ENCODE measurements at places on chromosomes 12 and 14.

DNA sequence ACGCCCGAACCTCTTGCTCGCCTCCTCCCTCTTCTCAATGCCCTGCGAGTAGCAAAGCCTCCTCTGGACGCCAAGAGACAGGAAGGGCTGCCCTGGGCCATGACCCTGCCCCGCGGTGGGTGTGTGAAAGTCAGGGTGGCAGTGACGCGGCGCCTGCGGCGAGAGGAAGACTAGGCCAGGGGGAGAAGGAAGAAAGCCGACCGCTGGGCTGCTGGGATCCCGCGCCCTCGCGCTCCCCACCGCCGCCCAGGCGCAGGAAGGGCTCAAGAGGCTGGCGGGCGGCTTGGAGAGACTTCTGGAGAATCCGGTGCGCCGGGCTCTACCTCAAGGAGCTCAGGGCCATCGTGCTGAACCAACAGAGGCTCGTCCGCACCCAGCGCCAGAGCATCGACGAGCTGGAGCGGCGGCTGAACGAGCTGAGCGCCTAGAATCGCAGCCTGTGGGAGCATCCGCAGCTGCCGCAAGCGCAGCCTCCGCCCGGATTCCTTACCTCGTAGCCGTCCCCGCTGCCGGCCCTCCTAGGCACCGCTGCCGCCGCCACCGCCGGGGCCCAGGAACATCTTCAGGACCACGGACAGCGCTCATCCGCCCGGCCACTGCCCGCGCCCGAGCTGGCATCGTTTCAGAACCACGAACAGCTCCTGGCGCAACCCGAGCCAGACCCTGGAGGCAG lies 105.0 kb upstream of the PRB2 start:
- no peak for DNase-seq

DNA sequence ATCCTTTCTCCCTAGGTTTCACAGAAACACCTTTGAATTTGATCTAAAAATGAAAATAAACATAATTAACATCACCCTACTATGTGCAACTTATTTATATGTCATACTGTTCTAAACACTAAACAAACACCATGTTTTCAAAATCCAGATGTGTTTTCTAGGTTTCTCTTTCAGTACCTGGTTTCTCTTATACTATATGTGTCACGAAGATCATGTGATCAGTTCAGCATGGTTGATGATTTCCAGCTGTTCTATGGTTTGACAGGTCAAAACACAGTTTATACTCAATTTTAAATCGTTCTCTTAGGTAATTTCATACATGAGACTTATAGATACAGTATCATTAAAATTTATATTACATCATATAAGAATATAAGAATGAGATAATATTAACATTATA lies 373.1 kb downstream of the SOX5 start:
- no peak for DNase-seq

DNA sequence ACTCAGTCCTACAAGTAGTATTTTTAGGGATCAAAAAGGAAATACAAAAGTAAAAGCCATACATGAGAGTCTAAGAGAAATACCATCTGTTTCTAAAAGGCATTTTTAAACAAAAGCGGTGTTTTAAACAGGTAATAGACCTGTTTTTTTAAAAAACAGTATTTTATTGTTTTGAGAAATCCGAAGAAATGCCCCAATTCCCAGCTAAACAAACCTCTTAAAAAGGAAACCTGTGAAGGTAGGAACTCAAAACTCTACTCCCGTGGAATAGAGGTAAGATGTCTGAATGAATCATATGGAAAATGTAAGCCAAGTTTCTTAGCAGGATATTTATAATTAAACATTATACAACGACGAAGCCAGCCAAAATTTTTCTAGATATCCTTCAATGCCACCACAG lies 2.0 kb downstream of the PPP1R13B start:
- DNase-seq: no peak

- DNase-seq: peak; percentile 99
Observed at GRCh38 chr14:61894452-61895077, 132.3 kb downstream of the SNAPC1 start.

- no peak for DNase-seq
Observed at GRCh38 chr14:55500708-55501107, 60.3 kb upstream of the TBPL2 start.

DNA sequence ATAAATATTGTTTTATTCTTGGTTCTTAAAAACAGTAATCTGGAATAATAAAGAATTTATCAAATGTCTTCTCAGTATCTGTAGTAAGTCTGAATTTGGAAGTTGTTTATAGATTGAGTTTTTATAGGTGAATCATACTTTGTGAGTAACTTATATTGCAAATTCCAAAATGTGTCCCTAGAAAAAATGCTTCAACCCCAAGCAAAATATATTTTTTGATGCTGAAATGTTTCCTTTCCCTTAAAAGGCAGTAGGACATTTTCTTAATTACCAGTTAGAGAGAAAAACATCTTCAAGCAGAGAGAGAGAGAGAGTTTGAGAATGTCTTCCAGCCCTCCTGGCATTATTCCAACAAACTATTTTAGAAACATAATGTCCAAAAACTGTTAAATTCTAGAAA lies 37.9 kb downstream of the PELI2 start:
- DNase-seq: no peak

DNA sequence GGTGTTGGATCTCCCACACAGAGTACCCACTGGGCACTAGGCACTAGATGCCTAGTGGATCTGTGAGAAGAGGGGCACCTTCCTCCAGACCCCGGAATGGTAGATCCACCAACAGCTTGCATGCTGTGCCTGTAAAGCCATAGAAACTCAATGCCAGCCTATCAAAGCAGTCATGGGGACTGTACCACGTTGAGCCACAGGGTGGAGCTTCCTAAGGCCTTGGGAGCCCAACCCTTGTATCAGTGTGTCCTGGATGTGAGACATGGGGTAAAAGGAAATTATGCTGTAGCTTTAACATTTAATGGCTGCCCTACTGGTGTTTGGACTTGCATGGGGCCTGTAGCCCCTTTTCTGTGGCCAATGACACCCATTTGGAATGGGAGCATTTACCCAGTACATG lies 1024.9 kb downstream of the TMEM121 start:
- no peak for DNase-seq

DNA sequence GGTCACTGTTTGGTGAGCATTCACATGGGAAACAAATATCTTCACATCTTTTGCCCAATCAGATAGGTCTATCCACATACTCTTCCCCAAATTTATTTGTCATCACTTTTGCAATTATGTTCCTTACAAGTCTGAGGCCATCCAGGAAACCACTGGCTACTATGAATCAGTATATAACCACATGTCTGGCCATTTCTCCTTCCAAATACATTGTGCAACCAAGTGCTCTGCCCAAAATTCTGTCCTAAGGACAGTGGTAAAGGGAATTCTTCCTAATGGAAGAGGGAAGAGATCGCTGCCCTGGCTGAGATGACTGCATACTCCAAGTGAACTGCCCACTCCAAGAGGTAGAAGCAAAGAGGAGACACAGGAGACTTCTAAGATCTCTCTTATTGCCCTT lies 148.9 kb upstream of the MAX start:
- DNase-seq: no peak

- no peak for DNase-seq
Observed at GRCh38 chr12:64077922-64078321, 144.2 kb downstream of the KICS2 start.

GRCh38 chr12:85065837-85066482 lies 29.8 kb downstream of the LRRIQ1 start:
- no peak for DNase-seq

- DNase-seq: no peak
Observed at GRCh38 chr12:101436136-101436535, 28.6 kb upstream of the ARL1 start.

DNA sequence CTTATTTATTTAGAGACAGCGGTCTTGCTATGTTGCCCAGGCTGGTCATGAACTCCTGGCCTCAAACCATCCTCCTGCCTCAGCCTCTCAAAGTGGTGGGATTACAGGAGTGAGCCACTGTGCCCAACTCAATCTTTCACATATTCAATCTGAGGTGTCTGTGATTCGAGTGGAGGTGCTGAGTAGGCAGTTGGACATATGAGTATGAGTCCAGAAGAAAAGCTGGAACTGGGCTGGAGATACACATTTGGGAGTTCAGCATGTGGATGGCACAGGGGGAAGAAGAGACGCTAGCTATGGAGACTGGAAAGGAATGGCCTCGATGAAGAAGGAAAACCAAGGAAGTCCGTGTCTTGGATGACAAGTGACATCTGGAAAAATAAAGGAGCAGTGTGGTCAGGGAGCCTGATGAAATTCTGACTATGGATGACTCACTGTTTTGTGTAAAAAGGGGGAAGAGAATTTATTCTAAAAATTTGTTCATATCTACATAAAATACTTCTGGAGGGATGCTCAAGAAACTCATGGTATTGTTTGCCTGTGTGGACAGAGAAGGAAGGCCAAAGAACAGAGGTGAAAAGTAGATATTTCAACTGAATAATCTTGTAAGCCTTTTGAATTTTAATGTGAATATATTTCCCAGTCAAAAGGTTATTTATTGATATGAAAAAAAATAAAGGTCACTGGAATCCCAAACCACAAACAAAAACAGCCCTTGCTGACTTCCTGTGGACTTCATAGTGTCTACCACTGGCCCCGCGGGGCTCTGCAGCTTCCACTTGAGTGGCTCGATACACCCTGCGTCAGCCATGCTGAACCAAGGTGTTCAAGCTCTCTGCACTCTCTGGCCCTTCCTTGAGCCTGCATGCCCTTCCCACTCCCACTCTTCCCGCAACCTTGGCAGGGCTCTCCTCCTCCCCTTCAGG lies 8.9 kb upstream of the LTA4H start:
- no peak for DNase-seq

GRCh38 chr12:46154221-46154985 lies 114.4 kb downstream of the SLC38A1 start:
- DNase-seq: no peak

DNA sequence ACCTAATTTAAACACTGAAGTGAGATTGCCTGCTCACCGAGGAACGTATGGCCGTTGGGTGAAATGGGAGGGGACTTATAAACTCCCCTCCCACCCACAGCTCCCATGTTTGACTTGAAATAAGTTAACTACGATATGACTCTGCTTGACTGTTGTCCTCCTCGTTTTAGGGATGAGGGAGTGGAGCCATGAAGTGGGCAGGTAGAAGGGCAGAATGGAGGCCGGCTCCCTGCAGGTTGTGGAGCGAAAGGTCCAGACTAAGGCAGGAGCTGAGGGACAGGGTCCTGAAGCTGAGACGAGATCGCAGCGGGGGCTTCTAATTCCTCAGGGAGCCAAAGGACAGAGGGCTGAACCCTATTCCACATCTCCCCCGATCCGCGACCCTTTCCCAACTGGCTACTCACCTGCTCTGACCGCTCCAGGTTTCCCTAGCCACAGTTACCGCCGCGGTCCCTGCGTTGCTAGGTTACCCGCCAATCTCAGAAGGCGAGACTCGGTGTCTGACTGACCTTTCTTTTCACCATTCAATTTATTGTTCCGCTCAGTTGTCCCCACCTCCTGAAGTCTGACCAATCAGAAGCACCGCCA lies 577 bp upstream of the TPCN1 start:
- DNase-seq: no peak

DNA sequence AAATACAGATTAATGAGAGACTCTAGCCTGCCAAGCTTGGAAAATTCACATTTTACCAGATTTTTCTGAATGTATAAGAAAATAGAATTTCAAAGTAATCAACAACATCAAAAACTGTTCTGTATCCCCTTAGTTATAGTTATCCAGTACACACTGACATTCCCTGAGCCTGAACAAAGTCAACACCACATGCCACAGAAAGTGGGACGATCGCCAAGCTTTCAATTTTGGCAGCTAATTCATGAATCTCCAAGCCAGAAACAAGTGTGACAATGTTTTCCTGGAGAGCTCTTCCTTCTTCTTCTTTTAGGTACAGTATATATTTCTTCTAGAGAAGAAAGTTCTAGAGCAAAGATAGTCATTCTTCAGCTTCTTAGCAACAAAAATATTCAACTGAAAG lies 290.2 kb downstream of the PRKD1 start:
- DNase-seq: peak; percentile 88

GRCh38 chr12:5073853-5074252 lies 30.2 kb downstream of the KCNA5 start:
- DNase-seq: no peak

GRCh38 chr14:32667791-32668190 lies 270.9 kb upstream of the NPAS3 start:
- no peak for DNase-seq

- DNase-seq: no peak
Observed at GRCh38 chr12:58882826-58883225, 37.5 kb downstream of the LRIG3 start.

DNA sequence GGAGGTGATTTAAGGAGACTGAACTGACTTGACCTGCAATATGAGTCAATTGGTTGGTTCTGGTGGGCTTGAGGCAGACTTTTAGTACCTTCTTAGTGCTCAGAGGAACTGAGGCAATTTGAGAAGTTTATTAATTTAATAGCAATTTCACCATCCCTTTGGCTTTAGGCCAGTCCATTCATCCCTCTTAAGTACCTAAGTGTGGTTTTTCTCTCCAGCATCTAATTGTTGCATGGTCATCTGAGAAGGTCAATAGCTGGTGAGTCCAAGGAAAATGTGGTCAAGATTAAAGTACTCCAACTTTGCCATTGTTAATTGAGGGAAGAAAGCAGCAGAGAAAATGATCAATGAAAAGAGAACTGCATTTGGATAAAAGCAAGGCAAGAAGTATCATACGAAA lies 115.4 kb upstream of the DYRK2 start:
- DNase-seq: no peak

- DNase-seq: no peak
Observed at GRCh38 chr12:76863837-76864236, 15.0 kb downstream of the CSRP2 start.

GRCh38 chr12:124868252-124869058 lies 4.8 kb upstream of the SCARB1 start:
- no peak for DNase-seq

- no peak for DNase-seq
Observed at GRCh38 chr12:94571556-94571955, 78.8 kb downstream of the TMCC3 start.

GRCh38 chr12:11813438-11813813 lies 164.0 kb downstream of the ETV6 start:
- no peak for DNase-seq

- no peak for DNase-seq
Observed at GRCh38 chr14:60327447-60328331, 78.7 kb downstream of the PPM1A start.

GRCh38 chr14:80414080-80414479 lies 202.8 kb upstream of the DIO2 start:
- DNase-seq: no peak

DNA sequence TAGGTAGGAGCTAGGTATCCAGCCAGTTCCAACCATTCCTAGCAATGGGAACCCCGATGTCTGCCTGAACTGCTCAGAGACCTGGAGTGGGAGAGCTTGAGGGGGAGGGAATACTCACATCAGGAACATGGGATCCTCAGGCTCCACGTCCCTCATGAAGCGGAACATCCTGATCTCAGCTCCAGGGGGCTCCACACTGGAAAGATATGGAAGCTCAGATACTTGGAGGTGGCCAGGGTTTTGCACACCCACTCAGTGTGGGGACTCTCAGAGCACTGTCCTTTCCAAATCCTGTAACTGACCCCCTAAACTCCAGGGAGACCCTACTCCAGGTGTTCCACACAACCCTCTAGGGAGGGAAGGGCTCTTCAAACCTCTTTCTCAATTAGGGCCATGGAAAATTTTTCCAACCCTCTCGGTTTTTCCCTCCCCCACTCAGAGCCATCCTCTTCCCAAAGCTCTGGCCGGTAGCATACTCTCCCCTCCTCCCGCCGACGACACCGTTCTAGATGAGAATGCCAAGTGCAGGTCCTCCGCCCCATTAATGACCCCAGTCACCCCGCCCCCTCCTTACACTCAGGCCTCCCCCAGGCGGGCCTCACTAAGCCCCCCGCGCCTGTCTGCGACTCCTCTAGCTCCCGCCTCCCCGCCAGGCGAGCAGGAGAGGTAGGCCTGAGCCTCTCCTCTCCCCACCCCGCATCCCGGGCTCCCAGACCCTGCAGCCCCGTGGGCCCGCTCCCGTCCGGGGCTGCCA lies 597 bp downstream of the MLF2 start:
- peak; percentile 60 for DNase-seq

All from NCI-H1694 (cell line).